ENCODE measurements at places on chromosomes 13 and 19.

GRCh38 chr19:29139227-29139626, 73.7 kb downstream of the UQCRFS1 start:
- no peak for DNase-seq

GRCh38 chr19:840519-841206, at the start of gene PRTN3:
Gene PRTN3, plus strand, starts transcription at chr19:840999. Its CDS starts 10 bp downstream, at chr19:841009.
- no peak for DNase-seq

DNA sequence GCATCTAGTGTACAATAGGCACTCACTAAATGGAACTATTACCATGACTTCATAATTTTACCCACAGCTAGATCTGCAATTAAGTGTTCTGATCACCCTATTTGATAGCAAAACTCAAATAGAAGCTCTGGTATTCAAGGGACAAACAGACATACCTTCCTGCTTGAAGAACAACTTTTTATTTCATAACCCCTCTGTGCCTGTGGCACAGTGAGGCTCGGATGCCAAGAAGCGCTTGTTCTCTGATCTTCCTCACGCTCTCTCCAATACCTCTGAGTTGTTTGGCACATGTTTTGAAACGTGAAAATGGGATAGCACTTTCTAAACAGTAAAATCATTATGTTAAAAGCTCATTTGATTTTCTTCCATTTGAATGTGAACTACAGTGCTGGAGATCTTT, 232.0 kb downstream of the KLF5 start:
- DNase-seq = no peak

- DNase-seq = no peak
These were observed 14.8 kb downstream of the PODNL1 start for GRCh38 chr19:13923194-13923987.

DNA sequence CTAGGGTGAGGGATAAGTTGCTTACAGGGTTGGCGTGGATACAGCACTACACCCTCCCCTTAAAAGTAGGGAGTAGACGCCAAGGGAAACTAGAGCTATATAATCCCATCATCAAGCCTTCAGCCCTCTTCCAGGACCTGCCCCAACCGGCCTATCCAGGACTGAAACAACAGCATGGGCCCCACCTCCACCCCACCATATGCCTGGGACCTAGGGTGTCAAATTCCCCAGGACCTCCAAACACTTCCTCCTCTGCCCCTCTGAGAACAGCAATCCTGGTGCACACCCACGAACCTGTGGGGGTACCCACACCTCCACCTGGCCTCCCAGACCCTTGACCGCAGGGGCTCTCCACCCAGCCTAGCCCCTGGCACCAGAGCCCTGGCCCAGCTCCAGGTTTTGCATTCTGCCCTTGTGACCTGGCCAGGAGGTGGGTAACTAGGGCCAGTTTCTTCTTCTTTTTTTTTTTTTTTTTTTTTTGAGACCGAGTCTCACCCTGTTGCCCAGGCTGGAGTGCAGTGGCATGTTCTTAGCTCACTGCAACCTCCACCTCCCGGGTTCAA, 1.4 kb upstream of the CYP2F1 start:
- DNase-seq = peak; percentile 34

DNA sequence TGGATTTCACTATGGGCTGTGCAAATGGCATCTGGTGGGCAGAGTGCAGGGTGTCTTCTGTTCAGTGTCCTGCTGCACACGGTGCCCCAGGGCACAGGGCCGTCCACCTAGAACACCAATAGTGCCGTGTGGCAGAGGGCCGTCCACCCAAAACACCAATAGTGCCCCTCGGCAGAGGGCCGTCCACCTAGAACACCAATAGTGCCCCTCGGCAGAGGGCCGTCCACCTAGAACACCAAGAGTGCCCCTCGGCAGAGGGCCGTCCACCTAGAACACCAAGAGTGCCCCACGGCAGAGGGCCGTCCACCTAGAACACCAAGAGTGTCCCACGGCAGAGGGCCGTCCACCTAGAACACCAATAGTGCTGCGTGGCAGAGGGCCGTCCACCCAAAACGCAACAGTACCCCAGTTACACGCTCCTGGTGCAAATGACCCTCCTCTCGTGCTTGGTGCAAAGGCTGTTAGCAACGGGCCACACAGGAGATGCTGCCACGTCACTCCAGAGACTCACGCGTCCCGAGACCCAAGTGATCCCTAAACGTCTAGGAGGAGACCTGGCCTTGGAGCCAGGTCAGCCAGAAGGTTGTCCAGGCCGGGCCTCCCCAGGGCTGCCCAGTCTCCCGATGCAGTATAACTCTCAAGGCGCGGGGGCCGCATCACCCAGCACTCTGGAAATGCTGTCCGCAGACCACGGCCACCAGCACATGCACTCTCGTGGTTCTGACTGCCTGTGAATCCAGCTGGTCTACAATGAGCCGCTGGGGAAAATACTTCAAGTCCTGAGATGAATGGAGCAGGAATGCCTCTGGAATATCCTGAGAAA, 51.5 kb downstream of the RASA3 start:
- no peak for DNase-seq

- DNase-seq = no peak
These were observed 9.0 kb downstream of the MICU2 start for GRCh38 chr13:21594715-21595545.

- DNase-seq = peak; percentile 69
These were observed 1238.9 kb downstream of the UQCRFS1 start for GRCh38 chr19:27974082-27974513.

- DNase-seq = no peak
These were observed 31.4 kb upstream of the C13orf46 start for GRCh38 chr13:114005206-114005724.

DNA sequence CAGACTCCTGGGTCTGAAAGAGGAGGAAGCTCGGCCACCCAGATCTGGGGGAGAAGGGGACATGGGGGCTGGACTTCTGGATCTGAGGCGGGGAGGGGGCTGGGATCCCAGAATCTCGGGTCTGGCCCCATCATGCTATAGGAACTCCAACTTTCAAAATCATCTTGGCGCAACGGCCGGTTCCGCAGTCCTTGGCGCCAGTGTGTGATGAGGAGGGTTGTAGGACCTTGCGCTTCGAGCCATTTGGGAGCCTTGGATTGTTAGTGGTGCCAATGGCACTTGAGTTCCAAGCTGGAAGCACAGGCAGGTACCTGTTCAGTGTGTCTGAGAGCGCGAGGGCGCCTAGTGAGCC, 324 bp downstream of the RUVBL2 start:
- DNase-seq = no peak

- DNase-seq = no peak
These were observed 27.5 kb downstream of the CERS1 start for GRCh38 chr19:18868380-18869022.

DNA sequence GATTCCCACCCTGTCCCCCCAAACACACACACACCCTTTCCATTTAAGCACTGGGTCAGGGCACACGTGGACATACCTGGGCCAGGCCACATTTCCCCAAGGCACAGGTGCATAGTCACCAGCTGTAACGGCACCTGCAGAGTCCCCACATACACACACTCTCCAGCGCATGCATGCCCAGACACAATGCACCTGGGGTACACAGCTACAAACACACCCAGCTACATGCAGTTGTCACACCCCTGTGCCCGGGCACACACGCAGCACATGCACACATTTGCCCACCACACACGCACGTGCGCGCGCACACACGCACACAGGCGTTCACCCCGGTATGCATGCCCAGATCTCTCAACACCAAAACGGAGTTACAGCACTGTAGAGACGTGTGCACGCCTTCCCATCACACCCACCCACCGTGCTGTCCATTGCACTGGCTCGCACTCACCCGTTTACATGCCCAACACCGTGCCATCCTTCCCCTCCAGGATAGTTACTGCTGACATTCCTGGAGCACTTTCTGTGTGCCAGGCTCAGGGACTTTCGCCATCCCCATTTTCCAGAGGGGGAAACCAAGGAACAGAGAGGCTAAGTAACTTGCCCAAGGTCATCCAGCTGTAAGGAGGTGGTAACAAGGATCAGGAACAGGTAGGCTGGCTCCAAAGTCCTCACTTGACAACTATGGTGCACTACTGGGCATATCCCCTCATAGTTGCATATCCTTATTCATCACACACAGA, 749 bp upstream of the SHANK1 start:
- peak; percentile 42 for DNase-seq

DNA sequence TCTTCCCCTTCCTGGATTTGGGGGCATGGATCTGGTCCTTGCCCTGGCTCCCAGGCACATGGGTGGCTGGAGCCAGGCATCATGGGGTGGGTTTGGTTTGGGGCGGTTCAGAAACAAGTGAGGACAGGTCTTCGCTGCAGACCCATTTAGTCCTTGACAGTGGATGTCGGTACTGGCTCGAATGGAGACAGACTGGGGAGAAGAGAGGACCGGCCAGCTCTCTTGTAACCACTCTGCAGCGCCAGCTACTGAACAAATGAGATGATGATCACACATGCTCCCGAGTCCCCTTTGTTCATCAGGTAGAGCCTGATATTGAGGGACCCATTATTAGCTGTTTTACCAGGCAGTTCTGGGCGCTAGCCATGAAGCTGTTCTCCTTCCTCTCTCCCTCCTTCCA, 64.5 kb downstream of the CHST8 start:
- DNase-seq = peak; percentile 37

- DNase-seq = no peak
These were observed at the start of gene MEX3D for GRCh38 chr19:1568320-1569019. Gene MEX3D, minus strand, starts transcription at chr19:1568325. Its CDS starts 267 bp downstream, at chr19:1568058.

DNA sequence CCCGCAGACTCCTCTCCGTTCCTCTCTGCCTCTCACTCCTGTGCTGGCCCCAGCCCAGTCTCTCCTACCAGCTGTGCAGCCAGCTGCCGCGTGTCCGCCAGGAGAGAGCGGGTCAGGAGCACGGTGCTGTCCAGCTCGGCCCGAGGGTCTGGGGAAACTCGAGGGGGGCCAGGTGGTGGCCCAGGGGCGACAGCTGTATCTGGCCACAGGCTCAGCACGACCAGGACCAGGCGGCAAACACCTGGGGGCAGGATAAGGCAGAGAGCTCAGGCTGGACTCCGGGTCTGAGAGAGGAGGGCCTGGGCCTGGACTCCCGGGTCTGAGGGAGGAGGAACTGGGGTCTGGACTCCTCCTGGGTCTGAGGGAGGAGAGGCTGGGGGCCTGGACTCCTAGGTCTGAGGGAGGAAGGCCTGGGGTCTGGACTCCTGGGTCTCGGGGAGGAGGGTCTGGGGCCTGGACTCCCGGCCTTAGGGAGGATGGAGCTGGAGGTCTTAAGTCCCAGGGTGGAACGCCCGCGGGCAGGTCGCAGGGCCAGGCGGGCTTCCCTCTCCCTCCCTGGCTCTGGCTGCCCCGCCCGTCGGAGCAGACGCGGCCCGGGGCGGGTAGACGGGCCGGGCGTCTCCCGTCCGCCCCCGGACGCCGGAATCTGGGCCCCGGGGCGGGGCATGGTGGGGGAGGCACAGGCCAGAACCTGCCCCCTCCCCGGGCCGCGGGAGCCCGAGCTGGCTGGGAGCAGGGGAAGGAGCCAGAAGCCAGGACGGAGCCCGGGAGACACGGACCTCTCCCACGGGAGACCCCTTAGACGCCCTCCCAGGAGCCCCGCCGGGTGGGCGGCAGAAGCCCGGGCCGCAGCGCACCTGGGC, 1.3 kb downstream of the IL11 start:
- DNase-seq = peak; percentile 78

DNA sequence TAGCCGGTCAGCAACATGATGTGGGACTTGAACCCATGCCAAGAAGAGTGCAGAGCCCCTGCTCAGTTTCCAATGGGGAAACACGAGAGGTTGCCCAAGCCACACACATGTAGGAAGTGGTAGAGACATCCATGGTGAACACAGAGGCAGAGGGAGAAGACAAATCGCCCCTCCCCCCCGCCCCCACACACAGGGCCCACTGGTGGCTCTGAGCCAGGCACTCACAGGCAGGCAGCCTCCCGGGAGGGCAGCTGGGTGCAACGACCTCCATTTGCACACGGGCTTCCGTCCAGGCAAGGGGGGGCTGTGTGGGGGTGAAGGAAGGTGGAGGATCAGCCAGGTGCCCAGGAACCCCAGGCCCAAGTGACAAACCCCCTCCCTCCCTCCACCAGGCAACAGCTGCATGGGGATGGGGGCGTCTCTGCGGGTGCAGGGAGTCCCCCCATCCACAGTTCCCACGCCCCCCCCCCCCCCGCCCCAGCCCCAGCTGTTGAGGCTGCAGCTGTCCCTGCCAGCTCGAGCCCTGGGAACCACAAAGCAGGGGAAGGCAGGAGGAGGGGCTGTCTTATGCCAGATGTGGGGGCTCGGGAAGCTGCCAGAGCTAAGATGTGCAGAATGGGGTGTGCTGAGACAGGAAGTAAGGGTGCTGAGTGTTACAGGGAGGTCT, 3.4 kb downstream of the NOTCH3 start:
- DNase-seq = no peak

- DNase-seq = peak; percentile 66
These were observed 16.9 kb upstream of the BTBD2 start for GRCh38 chr19:2032296-2032941.

DNA sequence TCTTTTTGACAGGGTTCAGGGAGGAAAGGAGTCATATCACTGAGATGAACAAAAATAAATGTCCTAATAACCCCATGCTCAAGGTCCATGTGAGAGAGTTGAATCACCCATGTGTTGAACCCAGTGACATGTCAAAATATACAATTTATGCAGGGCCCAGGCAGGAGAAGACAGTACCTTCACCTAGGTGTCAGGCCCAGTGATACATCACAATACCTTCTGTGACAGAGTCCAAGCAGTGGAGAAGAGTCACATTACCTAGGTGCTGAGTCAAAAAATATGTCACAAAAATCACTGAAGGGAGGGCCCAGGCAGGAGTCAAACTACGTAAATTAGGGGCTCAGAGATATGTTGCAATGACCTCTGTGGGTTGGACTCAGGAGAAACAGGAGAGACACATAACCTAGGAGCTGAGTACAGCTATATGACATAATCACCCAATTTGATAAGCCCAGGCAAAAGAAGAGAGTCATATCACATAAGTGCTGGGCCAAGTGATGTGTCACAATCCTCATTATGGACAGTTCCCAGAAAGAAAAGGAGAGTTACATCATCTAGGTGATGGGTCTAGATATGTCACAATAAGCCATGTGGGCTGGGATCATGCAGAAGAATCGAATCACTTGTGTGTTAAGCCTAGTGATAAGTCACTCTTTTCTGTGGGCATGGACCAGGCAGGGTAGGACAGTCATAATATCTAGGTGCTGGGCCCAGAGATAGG, 13.8 kb upstream of the ZNF724 start:
- no peak for DNase-seq

GRCh38 chr13:100529666-100530377, 58.8 kb downstream of the GGACT start:
- DNase-seq = no peak

All from islet precursor cell (in vitro differentiated cells).